Stimulated activated CD4-positive, alpha-beta T cell treated with anti-CD3 and anti-CD28 coated beads, Interleukin-15, amount 100 ng/mL, for 48 hours (primary cell): ENCODE measurements at places on chromosomes 5 and 9.

DNA sequence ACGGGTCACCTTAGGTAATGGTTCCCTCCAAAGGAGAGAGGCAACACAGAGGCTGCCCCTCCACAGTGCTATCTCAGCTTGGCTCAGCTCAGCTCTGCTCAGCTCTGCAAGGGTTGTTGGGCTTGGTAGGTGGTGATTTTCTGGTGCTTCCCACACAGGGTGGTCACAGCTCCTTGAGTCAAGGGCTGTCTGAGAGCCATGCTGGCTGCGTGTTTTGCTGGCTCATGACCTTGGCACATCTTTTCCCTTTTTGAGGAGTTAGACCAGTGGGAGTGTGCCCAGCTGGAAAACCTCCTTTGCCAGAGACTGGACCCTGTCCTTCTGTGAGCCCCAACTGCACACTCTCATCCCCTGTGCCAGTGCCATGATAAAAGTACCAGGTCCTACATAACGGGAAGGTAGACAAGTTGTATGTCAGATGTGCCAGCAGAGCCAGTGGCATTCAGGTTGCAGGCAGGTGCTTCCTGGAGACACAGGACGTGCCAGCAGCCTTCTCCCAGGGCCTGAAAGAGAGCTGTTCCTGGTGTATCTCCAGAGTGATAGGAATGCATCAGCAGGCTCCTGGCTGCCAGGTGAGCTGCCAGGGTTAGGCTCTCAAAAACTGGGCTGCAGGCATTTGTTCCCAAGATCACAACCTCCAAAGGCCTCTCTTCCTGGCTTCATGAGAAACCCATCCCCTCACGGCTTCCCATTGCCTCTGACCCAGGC, 118.6 kb upstream of the CXCL14 start:
- DNase-seq = no peak

DNA sequence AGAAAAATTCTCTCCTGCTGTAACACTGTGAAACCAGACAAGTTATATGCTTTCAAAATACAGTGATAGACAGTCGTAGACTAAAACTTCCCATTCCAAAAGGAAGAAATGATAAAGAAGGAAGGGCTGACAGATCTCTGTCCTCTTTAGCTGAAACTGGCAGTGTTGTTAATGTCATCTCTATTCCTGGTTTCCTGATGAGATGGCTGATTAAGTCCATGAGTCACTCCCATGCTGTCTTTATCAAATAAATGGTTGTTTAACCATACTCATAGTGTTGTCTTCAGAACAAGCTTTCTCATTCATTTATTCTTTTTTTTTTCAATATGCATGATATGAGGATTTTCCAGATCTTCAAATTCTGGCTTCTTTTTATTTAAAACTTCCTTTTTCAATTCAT, 952.2 kb upstream of the WWC1 start:
- no peak for DNase-seq

- no peak for DNase-seq
These were observed 45.6 kb downstream of the COL15A1 start for GRCh38 chr9:98989036-98990000.

- no peak for DNase-seq
These were observed 492.2 kb downstream of the NR2F1-AS1 start for GRCh38 chr5:93088592-93089389.

- no peak for DNase-seq
These were observed 45.5 kb upstream of the SLC2A8 start for GRCh38 chr9:127351182-127352166.

- DNase-seq = no peak
These were observed 102.5 kb downstream of the LIFR start for GRCh38 chr5:38453921-38454320.

DNA sequence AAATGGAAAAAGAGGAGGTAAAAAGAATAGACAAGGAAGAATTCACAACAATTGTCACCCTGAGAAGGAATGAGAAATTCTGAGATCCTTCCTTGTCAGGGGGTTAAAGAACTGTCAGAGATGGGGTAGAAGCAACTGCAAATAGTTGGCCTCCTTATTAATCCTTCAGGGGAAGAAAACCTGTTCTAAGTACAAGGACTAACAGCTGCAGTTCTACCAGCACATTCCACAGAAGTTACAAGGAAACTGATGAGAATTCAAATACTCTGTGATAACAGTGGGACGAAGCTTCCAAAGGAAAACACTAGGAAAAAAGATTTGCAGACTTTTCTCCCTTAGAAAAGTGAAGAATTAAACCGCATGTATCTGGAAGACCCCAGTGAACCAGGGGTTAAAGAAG, 93.7 kb downstream of the OR2K2 start:
- DNase-seq = no peak
